ENCODE measurements at places on chromosomes 16 and 17.

- no peak for DNase-seq
Measured at GRCh38 chr17:64492481-64493109, 4.3 kb downstream of the POLG2 start.

DNA sequence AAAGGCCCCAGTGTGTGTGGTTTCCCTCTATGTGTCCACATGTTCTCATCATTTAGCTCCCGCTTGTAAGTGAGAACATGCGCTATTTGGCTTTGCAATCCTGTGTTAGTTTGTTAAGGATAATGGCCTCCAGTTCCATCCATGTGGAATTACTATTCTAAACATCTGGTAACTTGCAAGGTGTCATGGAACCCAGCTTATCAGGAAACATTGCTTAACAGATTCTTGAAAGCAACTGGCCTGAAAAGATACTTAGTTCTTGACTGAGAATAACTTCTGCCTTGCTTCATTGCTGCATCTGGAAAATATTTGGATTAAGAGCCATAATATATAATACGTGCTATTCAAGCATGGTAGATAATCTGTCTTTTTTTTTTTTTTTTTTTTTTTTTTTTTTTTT lies 27.8 kb downstream of the PAFAH1B1 start:
- DNase-seq, result no peak

GRCh38 chr17:13157656-13158055 lies 139.8 kb upstream of the ELAC2 start:
- DNase-seq, result no peak

GRCh38 chr17:47611372-47612350 lies 38.1 kb upstream of the KPNB1 start:
- no peak for DNase-seq

- DNase-seq, result no peak
Measured at GRCh38 chr17:73290399-73291259, 21.2 kb downstream of the CDC42EP4 start.

Data from vagina (tissue), 2 donors.